NCI-H1694 (cell line): ENCODE measurements at places on chromosomes 1 and 21.

- DNase-seq = no peak
These were observed 120.6 kb upstream of the KCNJ15 start for GRCh38 chr21:38136201-38136600.

- DNase-seq = no peak
These were observed 646.9 kb downstream of the USP25 start for GRCh38 chr21:16376673-16377072.

DNA sequence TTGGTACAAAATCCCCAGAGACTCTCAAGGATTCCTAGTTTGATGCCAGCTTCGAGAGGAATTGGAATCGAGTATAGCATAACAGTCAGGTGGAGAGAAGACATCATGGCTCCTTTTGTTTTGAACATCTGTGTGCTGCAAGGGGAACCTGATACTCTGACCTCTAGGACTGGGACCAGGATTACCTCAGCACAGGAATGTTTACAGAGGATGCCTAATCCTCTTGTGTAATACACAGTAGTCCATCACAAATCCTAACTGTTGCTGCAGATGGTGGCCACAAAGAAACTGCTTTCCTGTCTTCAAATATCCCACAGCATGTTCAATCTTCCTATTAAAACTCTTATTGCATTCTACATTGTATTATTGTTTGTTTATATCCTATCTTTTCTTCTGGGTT is 111.8 kb upstream of the PRMT6 start:
- DNase-seq = no peak

GRCh38 chr21:33268737-33269441 is 2.7 kb downstream of the IL10RB start:
- DNase-seq = no peak

- DNase-seq = no peak
These were observed 64.9 kb upstream of the GNG12 start for GRCh38 chr1:67898033-67898726.

DNA sequence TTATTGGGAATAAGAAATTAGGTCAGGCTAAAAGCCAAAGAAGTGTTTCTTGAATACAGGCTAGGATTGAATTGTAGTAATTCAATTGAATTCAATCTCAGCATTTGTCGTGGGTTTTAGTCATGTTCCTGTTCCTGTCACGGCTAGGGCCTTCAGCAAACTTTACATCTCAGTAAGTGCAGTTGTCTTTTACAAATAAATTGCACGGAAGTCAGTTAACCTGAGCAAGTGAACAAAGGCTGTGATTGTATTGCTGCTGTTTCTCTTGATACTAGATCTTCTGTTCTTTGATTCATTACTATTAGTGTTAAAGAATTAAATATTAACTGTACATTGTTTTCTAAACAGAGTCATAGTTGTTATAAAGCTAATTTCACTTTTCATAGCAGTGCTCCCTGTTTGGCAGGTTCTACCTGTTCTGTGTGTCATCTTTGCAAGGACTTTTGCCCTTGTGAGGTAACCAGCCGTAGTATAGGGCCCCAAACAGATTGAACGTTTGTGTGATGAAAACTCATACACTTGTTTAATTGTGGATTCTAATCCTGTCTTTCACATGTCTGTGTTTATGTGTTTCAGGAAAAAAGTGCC is 164.4 kb downstream of the EDEM3 start:
- no peak for DNase-seq

DNA sequence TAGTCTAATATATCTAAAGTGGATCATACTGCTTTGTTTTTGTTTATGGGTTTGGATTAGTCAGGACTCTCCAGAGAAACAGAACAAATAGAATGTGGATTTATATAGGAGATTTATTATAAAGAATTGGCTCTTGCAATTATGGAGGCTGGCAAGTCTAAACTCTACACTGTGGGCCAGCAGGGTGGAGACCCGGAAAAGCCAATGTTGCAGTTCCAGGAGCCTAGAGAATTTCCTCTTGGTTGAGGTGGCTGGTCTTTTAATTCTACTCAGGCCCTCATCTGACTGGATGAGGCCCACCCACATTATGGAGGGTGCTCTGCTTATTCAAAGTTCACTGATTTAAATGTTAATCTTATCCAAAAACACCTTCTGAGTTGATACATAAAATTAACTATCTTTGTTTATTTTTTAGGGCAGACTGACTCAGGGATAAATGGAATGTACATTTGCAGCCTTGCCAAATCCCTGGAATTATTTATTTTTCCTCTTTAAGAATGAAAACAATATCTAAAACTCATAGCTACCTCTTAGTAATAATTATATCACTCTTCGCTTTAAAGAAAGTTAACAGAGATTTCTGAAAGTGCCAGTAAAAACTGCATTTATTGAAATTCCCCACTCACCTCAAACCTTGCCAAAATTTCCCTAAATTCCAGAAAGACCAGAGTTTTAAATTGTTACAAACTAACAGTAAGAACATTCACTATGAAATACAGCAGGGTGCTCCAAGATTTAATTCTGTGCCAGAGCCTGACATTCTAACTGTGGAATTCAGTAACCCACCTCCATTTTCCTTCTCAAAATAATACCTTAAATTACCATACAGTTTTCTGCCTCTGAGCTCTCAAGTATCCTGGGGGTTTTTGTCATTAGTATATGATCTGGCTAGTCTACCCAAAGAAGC is 36.6 kb upstream of the SSX2IP start:
- DNase-seq = no peak

DNA sequence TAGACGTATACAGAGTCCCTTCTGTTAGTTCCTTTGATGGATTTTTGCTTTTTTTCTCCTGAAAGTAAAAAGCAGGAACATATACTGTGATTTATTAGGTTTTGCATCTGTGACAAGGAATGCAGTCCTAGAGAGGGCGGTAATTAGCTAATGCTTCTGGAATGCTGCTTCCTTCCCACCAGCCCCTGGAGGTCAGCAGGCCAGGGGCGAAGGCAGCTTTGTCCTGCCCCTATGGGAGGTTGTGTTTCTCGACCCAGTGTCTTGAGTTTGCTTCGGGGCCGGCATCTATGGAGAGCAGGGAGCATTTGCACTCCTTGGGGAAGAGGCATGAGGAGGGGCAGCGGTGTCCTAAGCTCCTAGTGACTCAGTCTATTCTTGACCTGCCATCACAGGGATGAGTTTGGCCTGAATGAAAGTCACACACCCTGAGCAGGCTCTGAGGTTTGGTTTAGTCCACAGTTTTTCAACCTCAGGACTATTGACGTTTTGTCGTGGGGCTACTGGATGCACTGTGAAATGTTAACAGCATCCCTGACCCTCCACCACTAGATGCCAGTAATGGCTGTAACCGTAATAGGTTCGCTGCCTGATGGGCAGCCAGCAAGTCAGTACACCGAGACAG is 85.0 kb upstream of the KCNJ15 start:
- DNase-seq = no peak

DNA sequence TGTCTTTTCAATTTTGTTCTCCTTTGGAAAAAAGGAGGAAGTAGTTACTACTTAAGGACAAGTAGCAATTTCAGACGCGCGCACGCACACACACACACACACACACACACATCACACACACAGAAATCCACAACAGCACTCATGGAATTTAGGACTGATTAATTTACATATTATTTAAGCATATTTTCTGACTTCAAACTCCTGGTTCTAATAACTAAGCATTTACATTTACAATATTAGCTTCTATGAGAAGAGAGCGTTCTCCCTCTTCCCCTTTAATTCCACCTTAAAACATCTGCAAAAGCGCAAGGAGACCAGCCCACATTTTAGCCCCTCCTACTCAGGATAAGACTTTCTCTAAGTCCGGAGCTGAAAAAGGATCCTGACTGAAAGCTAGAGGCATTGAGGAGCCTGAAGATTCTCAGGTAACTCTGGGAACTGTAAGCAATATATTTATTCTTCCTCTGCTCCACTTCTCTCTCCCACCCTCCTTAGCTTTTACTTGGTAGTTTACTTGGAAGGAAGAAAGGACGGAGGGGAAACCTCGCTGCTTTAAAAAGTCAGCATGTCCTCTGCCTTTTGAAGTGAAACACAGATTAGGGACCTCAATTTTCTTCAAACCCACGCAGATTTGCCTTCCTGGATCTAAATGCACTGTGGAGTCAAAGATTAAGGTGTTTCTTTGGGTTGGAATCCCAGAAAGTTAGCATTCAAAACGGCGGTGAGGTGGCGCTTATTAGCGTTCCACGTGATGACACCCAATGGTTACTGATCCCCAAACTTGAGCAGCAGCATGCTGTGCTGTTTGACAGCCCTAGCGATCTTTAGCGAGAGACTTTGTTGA is at the start of gene PLA2G4A:
Gene PLA2G4A (plus strand): TSS at position 339 of the 844 bp plus-strand sequence. CDS start 25,406 bp downstream, outside the sequence.
- no peak for DNase-seq

GRCh38 chr1:71610476-71610875 is 529.6 kb upstream of the ZRANB2 start:
- no peak for DNase-seq

- DNase-seq = no peak
These were observed 9.5 kb downstream of the PLXNA2 start for GRCh38 chr1:208234721-208235120.

DNA sequence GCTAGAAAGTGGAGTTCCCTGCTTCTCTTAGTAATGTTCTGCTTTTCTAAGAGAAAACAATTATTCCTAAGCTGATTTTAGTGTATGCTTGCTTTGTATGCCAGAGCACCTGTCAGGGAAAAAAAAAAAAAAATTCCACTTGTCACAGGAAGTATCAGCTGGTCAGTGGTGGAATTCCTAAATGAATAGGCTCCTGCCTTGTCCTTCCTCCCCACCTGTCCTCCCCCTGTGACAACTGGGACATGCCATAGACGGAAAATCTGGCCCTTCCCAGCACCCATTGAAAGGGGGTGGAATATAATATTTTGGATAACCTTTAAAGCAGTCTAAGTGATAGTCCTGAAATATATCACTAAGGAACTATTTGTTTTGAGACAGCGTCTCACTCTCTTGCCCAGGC is 10.8 kb downstream of the FNDC5 start:
- no peak for DNase-seq

GRCh38 chr21:25283720-25284119 is 323.6 kb downstream of the MRPL39 start:
- no peak for DNase-seq

DNA sequence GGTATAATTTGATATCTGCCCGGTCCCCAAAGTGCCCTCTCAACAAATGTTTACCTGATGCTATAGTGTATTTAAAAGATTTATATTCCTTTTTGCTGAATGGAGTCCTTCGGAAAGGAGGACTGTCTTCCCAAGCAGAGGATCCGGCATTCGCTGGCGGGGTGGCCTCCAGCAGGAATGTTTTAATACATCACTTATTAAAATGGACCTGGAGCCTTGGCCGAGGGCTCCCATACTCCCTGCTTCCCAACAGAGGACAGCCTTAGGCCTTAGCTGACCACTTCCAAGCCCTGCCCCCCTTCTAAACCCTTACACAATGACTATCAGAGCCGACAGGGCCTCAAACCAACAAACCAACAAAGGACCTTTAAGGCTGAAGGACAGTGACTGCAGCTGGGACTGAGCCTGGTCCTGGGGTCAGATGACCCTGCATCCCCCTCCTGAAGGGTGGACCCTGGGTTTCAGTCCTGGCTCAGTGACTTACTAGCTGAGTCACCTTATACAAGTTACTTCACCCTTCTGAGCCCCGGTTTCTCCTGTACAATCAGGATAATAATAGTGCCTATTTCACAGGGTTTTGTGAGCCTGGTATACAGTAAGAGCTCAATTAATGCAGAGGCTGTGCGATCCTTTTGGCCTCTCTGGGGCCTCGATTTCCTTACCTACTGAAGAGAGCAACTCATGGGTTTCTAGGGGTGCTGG is 5.6 kb downstream of the CAMK2N1 start:
- no peak for DNase-seq

GRCh38 chr1:17655922-17656321 is 99.2 kb upstream of the ACTL8 start:
- DNase-seq = no peak

DNA sequence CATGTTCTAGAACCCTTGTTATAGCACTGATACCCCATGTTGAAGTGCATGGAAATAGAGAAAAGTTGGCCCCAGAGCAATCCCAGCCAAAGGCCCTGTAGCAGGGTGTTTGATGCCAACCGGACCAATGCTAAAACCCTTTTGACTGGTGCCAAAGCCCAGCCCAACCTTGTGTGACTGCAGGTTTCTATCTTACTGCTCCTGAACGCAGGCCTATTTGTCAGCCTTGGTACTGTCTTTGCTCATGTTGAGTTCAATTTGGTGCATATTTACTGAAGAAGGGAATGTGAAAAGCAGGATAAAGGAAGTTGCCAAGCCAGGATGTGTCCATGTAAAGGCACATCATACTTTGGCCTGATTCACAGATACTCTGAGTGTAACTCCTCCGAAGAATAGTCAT is 51.7 kb upstream of the NFASC start:
- DNase-seq = no peak

GRCh38 chr1:87203904-87204303 is 124.8 kb upstream of the LMO4 start:
- no peak for DNase-seq

GRCh38 chr1:27011058-27011764 is 1.4 kb downstream of the TENT5B start:
- DNase-seq = no peak

DNA sequence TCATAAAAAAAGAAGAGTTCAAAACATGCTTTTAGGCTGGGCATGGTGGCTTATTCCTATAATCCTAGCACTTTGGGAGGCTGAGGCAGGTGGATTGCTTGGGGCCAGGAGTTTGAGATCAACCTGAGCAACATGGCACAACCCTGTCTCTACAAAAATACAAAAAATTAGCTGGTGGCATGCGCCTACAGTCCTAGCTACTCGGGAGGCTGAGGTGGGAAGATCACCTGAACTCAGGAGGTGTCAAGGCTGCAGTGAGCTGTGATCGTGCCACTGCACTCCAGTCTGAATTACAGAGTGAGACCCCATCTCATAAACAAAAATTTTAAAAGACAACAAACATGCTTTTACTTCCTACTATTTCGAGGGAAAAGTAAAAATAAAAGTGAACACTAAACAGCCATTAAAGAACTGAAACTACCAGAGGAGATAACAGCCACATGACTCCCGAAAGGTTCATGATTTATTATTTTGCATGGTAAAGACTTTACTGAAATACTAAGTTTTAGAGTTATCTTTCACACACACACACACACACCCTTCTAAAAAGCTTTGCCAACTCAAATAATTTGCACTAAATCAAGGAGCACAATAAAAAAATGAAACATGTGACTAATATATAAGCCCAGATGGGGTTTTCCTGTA is 48.1 kb downstream of the USP1 start:
- no peak for DNase-seq

GRCh38 chr1:50949286-50949982 is 10.6 kb downstream of the FAF1 start:
- no peak for DNase-seq

GRCh38 chr21:38997051-38997842 is 186.0 kb downstream of the PSMG1 start:
- DNase-seq = no peak

DNA sequence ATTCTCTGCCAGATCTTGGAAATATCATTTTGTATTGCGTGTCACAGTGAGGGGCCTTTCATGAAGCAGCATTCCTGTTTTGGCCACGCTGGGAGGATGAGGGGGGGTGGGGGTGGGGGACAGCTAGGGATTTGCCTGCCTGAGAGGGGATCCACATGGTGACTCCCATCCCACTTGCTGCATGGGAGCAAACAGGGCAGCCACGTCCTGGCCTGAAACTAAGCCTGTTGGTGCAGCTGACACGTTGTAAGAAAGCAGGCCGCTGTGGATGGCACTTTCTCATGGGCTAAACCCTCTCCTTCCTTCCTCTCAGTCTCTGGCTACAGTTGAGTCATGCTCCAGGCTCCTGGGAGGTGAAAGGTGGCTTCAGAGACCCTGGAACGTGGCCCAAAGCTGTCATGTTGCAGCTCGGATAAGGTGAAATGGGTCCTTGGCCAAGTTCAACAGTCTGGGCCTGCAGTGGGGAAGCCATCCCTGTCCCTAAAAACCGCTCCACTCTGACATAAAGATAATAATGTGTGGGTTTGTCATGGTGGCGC is 346.7 kb upstream of the VAMP3 start:
- no peak for DNase-seq

- DNase-seq = no peak
These were observed 140.3 kb upstream of the ERRFI1 start for GRCh38 chr1:8166406-8166805.
